ENCODE measurements at places on chromosomes 2 and 18.

DNA sequence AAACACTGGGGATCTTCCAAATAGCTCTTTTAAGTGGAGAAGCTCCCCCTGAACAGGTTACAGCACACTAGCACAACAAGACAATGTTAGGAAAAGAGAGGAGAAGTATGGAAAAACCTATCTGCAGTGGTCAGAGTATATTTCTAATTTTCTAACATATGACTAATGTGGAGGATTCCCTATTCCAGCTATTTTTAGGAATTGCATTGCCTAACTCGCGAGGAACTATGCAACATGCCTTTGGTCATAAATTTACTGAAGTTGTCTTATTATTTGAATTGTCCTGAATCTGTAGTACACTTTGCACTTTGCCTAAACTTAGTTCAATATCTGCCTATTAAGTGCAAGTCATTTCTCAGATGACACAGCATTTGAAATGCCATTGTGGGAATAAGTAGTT lies 381.4 kb downstream of the CCDC85A start:
- no peak for DNase-seq

- no peak for DNase-seq
These were observed 848 bp downstream of the FAM124B start for GRCh38 chr2:224400886-224401632.

DNA sequence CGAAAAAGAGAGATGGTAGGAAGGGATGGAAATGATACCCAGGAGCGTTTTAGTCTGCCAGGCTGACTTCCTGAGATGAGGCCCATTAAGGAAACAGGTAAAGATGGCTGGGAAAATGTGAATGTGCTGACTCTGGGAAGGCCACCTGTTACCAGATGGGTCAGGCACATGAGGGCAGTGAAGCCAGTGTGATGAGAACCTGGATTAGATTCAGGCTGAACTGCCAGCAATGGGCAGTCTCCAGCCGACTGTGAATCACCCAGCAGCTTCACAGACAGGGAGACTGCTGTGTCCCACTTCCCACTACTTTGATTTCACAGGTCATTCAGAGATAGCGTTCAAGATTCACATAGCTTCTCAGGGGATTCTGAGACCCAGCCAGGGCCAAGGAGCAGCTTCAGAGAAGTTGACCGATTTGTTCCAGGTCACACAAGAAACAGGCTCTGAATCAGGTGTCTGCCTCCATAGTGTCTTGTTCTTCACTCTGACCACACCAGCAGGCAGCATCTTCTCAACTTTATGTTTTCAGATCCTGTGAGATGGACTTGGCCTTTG lies 26.4 kb downstream of the CAPN13 start:
- DNase-seq: no peak

DNA sequence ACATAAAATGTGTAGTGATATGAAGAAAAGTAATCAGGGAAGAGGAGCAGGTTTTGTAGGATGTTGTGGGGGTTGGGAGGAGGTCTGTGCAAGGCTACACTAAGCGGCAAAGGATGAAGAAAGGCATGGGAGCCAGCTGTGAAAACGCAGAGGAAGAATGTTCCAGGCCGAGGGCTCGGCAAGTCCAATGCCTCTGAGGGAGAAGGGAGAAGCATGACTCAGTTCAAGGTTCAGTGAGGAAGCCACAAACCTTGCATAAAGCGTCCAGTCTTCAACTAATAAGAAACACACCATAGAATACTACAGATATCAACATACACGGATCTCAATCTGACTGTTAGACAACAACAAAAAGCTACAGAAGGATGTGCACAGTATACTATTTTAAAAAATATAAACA lies 16.2 kb downstream of the EPB41L3 start:
- no peak for DNase-seq

- no peak for DNase-seq
These were observed 949 bp upstream of the MYL12B start for GRCh38 chr18:3260995-3261372.

DNA sequence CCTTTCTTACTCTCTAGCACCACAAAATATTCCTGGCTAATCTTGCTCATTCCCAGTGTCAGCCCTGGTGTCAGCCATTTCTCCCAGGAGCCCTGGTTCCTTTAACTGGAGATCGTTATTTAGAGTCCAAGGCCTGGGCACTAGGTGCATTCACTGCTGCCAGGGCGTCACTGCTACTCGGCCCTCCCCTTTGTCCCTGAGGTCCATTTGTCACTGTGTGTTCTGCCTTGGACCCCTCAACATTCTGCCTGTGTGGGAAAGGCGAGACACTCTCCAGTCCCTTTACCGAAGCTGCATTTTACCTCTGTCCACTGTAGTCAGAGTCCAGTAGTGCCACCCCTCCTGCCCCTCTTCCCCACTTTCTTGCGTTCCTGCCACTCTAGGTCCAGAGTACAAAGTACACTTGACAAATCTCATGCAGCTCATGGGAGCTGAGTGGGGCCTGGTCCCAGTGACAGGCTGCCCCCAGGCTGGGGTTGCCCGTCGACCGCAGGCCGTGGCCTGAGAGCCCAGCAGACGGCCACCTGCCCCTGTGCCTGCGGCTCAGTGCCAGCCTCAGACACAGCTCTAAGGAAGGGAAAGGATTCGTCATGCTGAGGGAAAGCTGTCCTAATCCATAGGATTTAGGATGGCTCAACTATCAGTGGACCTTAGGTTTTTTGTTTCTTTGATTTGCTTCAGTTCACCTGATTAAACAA lies 52.1 kb downstream of the COPS8 start:
- DNase-seq: no peak

DNA sequence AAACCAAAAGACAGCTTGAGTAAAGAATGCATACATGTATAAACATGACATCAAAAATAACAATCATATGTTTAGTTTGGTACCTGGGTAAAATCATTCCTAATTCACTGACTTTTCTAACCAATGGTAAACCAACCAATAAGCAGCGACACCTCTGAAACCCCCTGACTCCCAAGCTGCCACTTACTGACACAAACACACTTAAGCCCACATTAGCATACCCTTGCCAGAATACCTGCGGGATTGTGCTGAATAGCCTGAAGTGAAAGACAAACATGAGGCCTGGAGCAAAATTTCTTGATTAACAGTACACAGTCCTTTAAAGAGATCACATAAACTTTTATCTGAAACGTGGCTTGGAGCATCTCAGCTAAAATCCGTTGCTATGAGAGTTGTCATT lies 902.9 kb downstream of the TMEM182 start:
- no peak for DNase-seq

- DNase-seq: no peak
These were observed 51.9 kb upstream of the ODC1 start for GRCh38 chr2:10499911-10500521.
